Activated CD4-positive, alpha-beta T cell treated with anti-CD3 and anti-CD28 coated beads for 36 hours (primary cell): ENCODE measurements at places on chromosomes 6 and 20. TPM values are rescaled to one million over a fixed set of nuclear protein-coding genes. Genes with fewer than 3 reads are reported as not detected.

DNA sequence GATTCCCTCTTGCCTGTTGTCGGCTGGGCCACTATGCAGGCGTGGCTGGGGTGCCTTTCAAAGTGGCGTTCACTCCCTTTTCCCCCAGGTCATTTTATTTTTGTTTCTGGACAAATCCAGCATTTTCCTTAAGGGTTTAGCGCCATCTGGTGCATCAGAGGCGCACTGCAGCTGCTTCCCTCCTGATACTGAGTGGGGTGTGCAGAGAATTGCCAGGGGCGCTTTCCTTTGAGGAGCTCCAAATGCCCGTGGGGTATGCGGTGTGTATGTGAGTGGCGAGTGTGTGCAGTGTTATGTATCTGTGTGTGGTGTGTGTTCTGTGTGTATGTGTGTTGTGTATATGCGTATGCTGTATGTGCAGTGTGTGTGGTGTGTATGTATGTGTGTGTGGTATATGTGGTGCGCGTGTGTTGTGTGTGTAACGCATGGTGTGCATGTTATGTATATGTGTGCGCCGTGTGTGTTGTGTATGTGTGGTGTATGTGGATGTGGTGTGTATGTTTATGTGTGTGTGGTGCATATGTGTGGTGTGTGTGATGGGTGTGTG lies 100.1 kb upstream of the AGPAT4 start:
- DNase-seq: peak; percentile 77

The TRIM31 gene
- total RNA-seq: not detected

DNA sequence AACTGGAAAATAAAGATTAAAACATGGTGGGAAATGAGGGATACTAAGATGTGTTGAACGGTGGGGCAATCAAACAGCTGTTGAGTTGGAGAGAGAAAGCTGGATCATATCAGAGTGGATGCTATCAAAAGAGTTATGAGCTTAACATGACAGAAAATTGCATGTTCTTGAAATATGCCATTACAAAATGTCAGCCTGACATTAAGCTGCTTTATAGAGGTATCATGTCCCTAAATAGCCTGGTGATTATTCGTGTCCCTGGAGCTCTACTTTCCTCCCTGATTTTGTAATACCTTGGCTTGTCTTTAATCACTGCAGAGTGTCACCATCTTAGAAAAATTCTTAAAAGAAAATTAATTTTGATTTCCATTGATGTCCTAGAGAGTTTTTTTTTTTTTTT lies 223.1 kb downstream of the PHF3 start:
- DNase-seq: no peak

GRCh38 chr6:378958-379409 lies 12.6 kb upstream of the IRF4 start:
- no peak for DNase-seq

DNA sequence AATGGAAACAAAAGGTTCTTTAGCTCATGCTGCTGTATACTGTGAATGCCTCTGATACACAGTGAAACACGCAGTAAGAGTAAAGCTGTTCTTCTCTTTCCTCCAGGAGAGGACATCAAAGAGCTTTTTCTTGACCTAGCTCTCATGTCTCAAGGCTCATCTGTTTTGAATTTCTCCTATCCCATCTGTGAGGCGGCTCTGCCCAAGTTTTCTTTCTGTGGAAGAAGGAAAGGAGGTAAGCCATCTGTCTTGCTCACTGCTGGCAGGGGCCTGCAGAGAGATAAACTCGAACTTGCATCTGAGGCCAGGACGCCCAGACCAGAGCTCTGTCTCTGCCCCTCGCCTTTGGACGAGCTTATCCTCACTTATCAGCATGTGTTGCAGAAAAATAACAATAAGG lies 37.7 kb downstream of the LY86 start:
- DNase-seq: no peak

- DNase-seq: no peak
These were observed 6.6 kb downstream of the MMP24OS start for GRCh38 chr20:35271073-35271882.

The DEF6 gene
- total RNA-seq: 74.1 TPM

DNA sequence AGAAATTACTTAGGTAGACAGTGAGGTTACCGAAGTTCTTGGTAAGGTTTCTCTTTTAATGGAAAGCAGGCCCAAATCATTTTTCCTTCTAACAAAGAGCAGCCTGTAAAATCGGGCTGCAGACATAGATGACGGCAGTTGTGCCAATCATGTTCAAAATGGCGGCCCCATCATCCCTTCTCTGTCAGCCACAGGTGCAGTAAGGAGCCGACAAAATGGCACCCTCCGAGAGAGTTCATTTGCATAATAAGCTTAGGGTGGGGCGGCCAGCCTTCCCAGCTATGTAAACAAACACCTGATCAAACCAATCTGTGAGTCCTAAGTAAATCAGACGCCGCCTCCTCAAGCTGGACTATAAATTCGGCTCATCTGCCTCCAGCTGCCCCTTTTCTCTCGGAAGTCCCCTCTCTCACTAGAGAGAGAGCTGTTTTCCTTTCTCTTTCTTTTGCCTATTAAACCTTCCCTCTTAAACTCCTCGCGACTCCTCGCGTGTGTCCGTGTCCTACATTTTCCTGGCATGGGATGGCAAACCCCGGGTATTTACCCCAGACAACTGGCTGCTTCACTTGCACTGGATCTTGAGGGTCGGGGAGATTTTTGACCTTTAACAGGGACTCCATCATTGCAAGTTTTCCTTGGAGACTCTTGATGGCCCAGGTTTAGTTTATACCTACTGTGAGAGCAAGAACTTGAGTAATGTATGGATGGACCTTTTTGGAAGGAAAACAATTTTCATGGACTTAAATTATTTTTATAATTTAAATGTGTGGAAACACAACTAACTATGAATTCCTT lies 8.9 kb upstream of the DDR1 start:
- no peak for DNase-seq

- no peak for DNase-seq
These were observed 61.6 kb downstream of the MTFR2 start for GRCh38 chr6:136188486-136188885.

- DNase-seq: no peak
These were observed 553.1 kb upstream of the MAN1A1 start for GRCh38 chr6:119902681-119903080.

The HLA-DOA gene
- 1.7 TPM for total RNA-seq

DNA sequence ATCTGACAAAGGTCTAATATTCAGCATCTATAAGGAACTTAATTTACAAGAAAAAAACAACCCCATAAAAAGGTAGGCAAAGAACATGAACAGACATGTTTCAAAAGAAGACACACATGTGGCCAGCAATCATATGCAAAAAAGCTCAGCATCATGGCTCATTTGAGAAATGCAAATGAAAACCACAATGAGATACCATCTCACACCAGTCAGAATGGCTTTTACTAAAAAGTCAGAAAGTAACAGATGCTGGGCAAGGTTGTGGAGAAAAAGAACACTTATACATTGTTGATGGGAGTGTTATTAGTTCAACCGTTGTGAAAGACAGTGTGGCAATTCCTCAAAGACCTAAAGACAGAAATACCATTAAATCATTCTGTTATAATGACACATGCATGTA lies 289.9 kb upstream of the MMS22L start:
- DNase-seq: no peak

DNA sequence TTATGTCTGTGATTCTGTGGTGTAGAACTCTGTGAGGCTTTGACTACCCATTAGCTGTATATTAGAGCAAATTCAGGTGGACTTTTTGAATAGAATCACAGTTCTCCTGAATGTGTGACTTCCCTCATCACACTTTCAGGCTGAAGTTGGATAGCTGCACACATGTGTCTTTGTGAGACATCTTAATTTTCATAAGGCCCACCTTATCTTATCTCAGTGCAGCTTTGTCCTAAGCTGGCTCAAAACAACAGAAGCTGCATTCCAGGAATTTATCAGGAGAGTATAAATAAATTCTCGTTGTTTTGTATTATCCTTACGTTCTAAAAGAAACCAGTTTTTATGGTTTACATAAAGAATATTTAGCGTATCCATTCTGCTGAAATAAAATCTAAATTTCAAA lies 26.2 kb upstream of the SLC35D3 start:
- DNase-seq: no peak

DNA sequence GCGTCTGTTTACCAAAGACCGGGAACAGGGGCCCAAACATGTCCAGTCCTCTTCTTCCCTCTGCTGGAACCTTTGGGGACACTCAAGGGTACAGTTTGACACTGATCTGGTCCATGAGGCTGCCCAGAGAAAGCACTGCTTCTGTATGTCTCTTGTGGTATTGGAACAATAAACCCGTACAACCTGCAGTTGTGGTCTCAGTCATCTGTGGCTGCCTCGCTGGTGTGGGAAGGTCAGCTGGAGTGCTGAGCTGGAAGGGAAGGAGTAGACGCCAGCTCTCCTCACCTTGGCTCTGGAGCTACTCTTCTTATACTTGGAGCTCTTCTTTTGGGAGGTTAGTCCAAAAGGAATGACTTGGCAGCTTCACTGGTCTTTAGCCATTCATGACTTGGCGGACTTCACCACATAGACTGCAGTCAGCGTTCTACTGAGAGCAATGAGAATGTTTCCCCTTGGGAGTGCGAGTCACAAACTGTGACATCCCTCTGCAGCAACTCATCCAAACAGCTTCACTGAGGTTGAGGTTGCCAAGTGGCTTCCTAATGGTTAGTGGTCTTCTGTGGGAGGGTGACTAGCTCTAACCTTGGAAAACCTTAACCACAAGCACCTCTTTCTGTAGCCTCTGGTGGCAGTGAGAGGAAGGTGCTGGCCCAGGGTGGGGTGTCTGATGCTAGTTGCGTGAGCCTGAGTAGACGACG lies 81.2 kb downstream of the ASXL1 start:
- peak; percentile 56 for DNase-seq

DNA sequence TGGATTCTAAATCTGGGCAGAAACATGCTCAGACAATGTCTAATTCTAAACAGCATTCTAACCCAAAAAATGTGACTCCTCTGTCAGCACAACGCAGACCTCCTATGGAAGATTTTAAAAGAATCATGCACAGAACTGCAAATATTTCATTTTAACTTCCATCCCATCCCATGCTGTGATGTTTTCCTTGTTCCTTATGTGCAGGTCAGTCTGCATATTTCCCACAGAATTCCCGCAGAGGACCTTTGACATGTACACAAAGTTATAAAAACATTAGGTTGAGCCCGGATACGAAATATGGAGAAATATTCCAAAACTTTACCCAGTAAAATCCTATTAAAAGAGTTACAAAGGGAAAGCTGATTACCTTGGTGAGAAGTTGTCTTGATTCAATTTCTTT lies 467.1 kb upstream of the EPHA7 start:
- no peak for DNase-seq

- no peak for DNase-seq
These were observed 11.0 kb downstream of the TBPL1 start for GRCh38 chr6:133964052-133964451.

DNA sequence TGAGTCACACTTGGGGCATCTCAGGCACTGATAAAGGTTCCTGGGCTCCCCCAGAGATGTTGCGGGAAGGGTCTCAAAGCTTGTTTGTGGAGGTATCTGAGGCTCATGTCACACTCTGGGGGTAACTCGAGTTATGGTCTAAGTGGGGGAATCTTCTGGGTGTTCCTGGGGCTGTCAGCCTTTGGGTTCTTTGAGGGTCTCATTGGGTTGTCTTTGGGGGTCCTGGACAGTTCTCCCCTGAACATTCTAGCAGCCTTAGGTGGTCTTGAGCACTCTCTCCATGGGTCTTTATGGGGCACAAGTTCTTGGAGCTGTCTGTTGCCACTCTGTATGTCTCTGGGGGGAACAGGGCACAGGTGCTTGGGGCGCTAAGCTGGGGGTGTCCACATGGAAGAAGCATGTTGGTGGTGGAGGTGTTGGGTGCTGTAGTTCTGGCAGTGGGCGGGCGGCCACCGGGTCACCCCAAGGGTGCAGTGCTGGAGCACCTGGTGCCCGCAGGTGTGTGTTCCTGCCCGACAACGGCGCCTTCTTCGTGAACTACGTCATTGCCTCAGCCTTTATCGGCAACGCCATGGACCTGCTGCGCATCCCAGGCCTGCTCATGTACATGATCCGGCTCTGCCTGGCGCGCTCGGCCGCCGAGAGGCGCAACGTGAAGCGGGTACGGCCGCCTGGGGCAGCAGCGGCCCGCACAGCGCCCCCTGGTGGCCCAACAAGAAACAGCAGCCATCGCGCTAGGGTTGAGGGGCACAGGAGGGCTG lies 7.1 kb upstream of the CAPN11 start:
- DNase-seq: peak; percentile 90

The NKAIN4 gene
- total RNA-seq: not detected

- DNase-seq: no peak
These were observed 4.5 kb upstream of the DDR1 start for GRCh38 chr6:30879684-30880427.
